Upper lobe of right lung (tissue), 1 donor: ENCODE measurements at places on chromosomes 4 and X.
A peak's percentile ranks its signal among the peaks of the same experiment; 100 is the strongest.

GRCh38 chr4:6307230-6307629 is 37.6 kb downstream of the WFS1 start:
- no peak for DNase-seq

GRCh38 chrX:47179221-47179927 is 14.3 kb upstream of the UBA1 start:
- no peak for DNase-seq

- DNase-seq: no peak
These were observed 3.2 kb upstream of the KLHL34 start for GRCh38 chrX:21661316-21661715.

GRCh38 chrX:108138814-108139702 is 47.5 kb downstream of the ATG4A start:
- no peak for DNase-seq

- no peak for DNase-seq
These were observed 213.4 kb downstream of the TMA16 start for GRCh38 chr4:163707873-163708272.

DNA sequence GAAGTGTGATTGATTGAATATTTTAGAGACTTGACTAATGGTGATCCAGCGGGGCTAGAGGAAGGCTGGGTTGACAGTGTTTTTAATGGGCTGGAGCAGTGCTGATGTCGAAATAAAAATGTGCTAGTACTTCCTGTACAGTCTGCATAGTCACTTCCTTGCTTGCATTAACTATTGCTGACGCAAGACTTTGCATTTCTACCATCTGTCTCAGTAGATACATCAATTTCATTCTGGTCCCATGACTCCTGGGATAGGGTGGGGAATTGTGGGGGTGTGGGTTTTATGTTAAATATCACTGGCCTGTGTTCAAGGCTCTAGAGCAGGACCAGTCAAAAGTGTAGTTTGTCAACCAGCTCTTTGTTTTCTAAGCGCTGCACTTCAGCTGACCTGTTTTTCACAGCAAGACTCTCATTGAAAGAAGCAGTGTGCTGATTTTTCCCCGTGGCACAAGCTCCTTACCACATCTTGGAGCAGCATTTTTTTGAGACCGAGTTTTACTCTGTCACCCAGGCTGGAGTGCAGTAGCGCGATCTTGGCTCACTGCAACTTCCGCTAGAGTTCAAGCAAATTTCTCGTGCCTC is 35.2 kb upstream of the PHEX start:
- no peak for DNase-seq

- no peak for DNase-seq
These were observed 45.9 kb downstream of the FAM53A start for GRCh38 chr4:1638272-1638598.

DNA sequence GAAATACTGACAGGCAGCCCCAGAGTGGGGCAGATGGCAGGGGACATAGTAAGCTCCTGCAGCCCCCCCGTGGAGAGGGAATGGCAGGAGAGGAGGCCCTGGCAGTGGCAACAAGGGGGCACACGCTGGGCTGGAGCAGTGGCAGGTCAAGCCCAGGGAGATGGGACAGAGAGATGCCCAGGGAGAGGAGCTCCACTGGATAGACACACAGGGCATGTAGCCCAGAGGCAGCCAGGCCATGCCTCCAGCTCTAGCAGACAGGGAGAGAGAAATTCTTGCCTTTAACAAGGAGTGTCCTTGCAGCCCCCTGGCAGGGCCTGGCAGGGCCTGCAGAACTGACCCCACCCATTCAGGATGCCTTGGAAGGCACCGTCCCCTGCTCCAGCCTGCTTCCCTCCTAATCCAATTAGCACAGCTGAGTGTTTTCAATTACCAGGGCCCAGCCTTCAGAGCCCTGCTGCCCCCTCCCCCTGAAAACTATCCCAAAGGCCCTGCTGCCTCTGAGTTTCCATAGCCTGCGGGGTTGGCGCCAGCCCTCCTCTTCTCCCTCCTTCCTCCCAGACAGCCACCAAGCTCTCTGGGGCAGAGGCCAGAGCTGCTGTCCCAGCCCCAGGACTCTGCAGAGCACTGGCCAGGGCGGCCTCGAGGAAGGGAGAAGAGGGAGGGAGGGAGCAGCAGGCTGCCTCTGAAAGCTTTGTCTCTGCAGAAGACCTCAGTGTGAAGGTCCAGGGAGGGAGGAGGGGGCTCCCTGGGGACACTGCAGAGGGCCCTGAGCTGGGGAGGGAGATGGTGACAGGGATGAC is 12.5 kb downstream of the L1CAM start:
- no peak for DNase-seq

DNA sequence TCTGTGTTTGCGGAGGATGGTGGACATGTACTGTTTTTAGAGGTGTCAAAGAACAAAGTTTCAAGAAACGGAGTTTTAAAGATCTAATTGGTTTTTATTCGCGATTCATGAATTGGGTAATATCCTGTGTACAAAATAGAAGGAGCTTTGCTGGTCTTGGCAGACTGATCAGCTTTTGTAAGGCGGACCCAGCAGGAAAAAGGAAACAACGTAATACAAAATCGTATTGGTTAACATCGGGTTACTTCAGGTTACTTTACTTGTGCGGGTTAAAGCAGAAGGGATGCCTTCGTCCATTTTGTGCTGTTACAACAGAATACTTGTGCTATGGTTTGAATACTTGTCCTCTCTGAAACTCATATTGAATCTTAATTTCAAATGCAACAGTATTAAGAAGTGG is 11.4 kb upstream of the NYX start:
- no peak for DNase-seq

- no peak for DNase-seq
These were observed 18.8 kb downstream of the L1CAM start for GRCh38 chrX:153867139-153867538.

GRCh38 chr4:2598511-2599303 is 62.3 kb downstream of the FAM193A start:
- peak; percentile 64 for DNase-seq

- no peak for DNase-seq
These were observed 71.0 kb downstream of the SLC10A6 start for GRCh38 chr4:86778175-86778574.

GRCh38 chrX:124211312-124211942 is 121.0 kb upstream of the TEX13D start:
- no peak for DNase-seq

DNA sequence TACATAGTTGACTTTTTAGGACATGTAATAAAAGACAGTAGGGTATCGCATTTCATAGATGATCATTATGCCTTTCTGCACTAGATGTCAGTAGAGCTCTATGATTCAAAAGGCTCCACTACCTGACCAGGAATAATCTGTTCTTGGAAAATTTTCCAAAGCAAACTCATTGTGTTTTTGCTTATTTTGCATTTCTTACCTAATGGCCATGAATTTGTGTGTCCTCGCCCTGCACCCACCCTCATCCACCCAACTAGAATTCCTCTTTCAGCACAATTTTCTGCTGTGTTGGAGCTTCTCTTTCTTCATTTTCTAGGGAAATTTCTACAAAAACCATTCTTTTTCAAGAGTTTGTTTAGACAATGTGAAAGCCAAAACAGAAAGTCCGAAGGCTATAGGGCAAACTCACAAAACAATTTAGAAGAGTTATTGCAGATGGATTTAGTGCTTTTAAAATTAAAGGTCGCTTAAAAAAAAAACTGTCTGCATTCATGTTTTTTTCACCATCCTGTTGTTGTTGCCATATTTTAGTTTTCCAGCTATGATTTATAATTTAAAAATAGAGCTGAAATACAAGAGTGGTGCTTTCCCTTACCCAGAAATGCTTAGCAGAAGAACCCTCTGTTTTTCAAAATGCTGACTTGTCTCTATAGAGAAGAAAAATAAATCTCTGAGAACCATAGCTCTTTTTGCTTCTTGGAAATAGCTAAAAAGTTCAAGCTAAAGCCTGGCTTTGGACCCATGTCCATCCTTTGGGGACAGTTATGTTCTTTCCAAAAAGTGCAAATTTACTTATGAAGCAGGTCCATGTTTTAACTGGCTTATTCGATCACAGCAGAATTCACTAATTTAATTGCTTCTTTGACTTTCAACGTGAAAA is 183.7 kb downstream of the SPATA18 start:
- DNase-seq: no peak

GRCh38 chrX:15221321-15221720 is 48.6 kb downstream of the ASB9 start:
- no peak for DNase-seq

- no peak for DNase-seq
These were observed 68.4 kb upstream of the MID1IP1 start for GRCh38 chrX:38732866-38733265.

GRCh38 chr4:26083987-26084386 is 170.0 kb downstream of the SMIM20 start:
- no peak for DNase-seq

- DNase-seq: no peak
These were observed 163.2 kb downstream of the FRAS1 start for GRCh38 chr4:78220283-78220682.
